ENCODE measurements at places on chromosomes 11 and 22.

- no peak for DNase-seq
These were observed 36.5 kb upstream of the DNAJB13 start for GRCh38 chr11:73914284-73914683.

- no peak for DNase-seq
These were observed 34.6 kb upstream of the CEP126 start for GRCh38 chr11:101880222-101880621.

DNA sequence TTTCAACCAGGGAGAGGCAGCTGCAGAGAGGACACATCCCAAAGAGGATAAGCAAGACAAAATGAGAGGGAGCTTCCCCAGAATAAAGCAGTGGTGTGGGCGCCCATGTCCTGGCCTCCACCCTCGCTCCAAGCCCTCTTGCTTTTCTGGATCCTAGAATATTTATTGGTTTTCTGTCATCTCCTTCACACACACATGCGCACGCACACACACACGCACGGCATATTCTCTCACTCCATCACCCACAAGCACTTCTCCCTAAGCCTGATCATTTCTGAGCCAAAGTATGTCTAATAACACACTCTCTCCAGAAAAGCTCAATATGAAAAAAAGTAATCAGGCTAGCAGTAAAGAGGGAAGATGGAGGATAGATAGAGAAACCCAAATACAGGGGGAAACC lies 7.6 kb downstream of the IGSF9B start:
- no peak for DNase-seq

- no peak for DNase-seq
These were observed 3.8 kb upstream of the ADSL start for GRCh38 chr22:40342521-40342920.

- no peak for DNase-seq
These were observed 887.6 kb downstream of the OPCML start for GRCh38 chr11:132644520-132645239.

- no peak for DNase-seq
These were observed 5.6 kb downstream of the RGL4 start for GRCh38 chr22:23696326-23696851.

DNA sequence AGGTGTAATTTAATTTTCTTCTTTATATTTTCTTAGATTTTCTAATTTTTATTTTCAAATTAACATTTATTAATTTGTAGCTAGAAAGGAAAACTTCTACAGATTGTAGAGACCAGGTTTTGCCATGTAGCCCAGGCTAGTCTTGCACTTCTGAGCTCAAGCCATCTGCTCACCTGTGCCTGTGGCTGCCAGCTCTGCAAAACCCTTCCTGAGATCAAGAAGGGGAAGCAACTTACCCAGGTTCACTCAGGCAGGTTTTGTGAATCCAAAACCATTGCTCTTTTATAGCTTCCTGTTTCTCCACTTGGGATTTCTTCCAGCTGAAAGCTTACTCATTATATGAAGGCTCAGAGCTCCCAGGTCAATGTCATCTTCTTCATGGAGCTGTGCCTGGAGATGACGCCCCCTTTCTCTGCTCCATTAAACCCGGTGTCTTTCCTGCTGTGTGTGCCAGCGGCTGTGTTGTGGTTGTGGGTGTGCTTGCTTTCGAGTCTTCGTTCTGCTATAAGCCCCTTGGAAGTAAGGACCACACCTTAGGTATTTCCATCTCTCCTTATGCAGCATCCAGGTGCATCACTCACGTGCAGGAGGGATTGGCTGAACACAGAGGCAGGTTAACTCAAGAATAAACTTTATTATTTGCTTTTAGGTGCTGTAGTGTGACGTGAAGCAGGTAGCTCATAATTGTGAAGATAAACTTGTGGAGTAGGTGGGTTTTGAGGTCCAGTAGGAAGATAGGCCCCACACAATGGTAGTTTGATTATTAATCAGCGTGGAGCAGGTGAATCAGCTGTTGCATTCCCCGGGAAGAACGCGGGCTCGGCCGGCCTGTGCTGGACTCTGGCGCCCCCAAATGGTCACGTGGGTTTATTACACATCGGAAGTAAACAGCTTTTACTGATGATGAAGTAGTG lies 42.2 kb upstream of the INCENP start:
- DNase-seq = peak; percentile 69

DNA sequence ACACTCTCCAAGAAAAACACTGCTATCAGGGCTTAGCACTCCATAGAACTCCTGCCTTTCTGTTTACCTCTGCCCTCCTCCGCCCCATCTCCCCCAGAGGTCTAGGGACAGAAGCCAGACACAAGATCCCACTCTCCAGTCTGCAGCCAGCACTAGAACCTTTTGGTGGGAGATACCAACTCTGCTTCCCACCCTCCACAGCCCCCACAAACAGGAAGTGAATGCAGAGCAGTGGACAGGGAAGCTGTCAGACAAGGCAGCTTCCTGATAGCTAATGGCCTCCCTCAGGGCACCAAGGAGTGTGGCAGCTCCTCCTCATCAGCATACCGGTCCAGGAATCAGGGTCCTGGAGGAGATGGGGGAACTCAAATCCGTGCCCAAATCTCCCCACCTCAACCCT lies 5.1 kb downstream of the SCN4B start:
- DNase-seq = no peak

DNA sequence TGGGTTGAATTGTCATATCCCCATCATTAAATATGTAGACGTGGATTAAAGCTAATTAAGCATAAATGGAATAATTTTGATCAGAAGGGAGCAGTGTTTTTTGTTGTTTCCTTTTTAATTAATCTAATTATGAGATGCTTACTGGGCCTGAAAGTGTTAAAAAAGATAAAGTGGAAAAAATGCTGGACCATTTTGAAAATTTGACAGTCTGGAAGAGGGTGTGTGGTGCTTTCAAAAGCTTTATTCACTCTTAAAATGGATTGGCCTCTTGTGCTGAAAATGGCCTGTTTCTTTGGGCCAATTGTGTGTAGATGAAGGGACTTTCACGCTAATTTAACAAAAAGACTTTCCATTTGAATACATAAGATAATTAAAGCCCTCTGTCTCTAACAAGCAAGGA lies 1.8 kb downstream of the TNRC6B start:
- no peak for DNase-seq

- DNase-seq = peak; percentile 39
These were observed 9.9 kb upstream of the IGLL5 start for GRCh38 chr22:22877523-22878210.

DNA sequence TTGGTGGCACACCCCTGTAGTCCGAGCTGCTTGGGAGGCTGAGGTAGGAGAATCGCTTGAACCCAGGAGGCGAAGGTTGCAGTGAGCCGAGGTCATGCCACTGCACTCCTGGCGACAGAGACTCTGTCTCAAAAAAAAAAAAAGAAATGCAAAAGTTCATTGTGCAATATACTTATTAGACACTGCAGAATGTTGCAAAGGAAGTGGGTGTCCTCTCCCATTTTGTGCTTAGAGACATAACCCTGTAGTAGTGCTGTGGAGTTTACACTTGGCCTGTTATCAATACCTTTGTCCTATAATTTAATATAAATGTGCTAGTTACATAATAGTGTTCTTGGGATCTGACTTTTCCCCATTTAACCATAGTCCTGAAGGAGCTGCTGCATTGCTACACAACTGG lies 9.4 kb downstream of the BCL2L13 start:
- DNase-seq = no peak
